SHP77 treated with DMSO at 0.1 percent for 48 hours (cell line): ENCODE measurements at places on chromosomes 4 and X.

DNA sequence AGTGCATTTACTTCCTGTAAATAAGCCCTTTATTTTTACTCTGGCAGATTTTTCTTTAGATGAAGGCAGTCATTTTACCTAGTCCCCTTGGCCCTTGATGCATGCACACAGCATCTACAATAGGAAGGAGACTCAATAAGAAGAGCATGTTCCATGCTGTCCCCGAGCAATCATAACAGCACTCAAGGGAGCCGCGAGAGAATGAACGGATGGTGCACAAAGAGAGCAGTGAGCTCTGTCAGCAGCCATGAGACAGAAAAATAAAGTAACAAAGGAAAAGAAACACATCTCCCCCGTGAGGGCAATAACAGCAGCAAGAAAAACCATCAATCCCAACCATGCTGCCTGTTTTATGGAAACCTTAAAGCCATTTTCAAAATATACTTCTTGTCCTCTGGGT is 11.9 kb downstream of the SMIM31 start:
- no peak for DNase-seq

GRCh38 chr4:167475951-167476350 is 241.7 kb upstream of the SPOCK3 start:
- no peak for DNase-seq

DNA sequence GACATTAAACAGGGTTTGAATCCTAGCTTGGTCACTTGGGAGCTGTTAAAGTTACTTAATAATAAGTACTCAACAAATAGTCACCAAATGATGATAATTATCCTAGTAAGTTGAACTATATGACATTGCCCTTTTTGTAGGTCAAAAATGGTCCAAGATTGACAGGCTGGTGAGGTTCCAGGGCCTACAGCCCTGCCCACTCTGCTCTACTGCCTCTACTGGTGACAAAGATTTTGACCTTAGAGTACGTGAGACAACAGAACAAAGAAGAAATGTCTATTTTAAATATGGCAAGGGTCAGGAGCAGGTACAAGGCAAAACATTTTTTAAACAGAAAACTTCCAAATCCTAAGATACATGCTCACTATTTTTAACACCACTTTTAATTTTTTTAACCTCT is 572 bp upstream of the SMPX start:
- DNase-seq, result no peak

DNA sequence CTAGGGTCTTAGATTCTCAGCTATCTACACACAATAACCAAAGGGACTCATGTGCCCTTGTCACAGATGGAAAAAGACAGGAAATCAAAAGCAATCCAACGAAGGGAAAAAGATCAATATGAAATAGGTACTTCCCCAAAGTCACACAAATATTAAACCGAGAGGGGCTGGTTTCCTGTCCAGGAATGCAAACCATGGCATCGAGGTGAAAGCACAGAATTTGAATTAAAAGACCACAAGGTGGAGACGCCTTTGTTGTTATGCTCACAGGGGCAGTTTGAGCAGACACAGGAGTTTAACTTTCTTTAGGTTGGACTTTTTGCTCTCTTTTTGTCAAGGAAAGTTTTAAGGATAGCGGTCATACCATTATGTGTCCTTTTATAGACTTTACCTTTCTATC is 14.3 kb downstream of the H2BW1 start:
- no peak for DNase-seq

DNA sequence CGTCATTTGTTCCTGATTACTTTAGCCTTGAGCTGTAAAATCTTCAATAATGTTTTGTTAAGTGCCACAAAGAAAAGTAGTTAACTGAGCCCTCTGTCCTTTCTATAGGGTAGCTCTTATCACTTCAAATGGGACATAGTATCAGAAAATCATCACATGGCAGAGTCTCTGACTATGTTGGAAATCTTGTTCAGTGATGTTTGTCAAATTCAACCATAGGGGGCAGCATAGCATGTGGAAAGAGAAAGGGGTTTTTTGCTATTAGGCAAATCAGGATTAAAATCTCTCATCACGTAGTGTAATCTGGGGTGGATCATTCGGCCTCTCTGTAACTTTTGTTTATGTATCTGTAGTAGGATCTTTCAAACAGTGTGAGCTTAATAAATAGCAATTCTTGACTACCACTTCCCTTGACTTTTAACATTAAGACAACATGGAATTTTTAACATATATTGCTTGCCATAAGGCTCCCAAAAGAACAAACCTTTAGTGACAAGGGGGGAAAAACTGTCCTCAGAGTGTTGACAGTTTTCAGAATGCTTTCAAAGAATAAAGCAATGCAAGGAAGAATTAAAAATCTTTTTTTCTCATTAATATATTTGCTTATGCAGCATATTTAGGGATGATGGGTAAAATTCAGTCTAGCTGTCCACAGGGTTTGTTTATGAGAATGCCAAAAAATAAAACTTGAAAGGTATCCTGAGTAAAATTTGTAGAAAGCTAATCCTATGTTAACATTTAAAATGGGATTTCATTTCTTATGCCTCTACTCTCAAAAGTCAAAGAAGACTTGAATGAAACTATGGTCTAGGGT is 127.2 kb downstream of the FBXW7 start:
- DNase-seq, result no peak

- no peak for DNase-seq
These were observed 16.0 kb downstream of the CCNQ start for GRCh38 chrX:153582896-153583295.

DNA sequence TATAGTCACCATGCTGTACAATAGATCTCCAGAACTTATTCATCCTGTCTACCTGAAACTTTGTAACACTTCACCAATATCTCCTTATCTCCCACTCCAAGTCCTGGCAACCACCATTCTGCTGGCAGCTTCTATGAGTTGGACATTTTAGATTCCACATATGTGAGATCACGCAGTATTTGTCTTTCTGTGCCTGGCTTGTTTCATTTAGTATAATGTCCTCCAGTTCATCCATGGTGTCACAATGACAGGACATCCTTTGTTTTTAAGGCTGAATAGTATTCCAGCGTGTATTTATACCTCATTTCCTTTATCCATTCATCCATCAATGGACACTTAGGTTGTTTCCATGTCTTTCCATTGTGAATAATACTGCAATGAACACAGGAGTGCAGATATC is 198.7 kb downstream of the QDPR start:
- no peak for DNase-seq

DNA sequence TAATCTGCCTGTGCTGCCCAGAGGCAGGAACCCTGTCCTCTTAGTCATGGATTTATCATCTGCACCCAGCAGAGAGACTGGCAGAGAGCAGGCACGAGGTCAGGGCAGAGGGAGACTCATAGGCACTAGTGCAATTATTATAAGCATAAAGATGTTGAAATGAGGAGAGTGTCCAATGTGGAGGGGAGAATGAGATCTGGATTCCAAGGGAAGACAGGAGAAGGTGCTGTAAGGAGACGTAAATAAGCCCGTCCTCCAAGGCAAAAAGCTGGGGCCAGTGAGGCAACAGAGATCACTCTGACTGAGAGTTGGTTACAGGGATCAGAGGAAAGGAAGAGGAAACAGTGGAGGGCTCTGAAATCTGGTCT is 406.2 kb downstream of the MAPK10 start:
- no peak for DNase-seq

- no peak for DNase-seq
These were observed 96.1 kb downstream of the FRYL start for GRCh38 chr4:48683784-48684666.

- DNase-seq, result no peak
These were observed 338.1 kb upstream of the F9 start for GRCh38 chrX:139192386-139192961.

DNA sequence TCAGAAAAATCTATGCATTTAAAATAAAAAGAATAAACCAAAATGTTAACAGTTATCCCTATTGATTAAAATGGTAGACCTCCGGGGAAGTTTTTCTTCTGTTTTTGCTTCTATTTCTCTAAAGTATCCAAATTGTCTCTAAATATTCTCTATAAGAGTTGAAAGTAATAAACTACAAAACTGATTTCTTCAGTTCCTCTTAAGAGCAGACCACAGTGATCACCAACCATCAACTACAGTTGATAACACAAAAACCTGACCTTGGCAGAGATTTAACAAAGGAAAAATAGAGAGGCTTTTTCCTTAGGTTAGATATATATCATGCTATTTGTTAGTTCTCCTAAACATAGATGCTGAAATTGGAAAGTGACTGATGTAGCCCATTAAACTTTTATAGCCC is 27.3 kb downstream of the DDX60 start:
- DNase-seq, result no peak

GRCh38 chrX:106948641-106949040 is 28.4 kb downstream of the CLDN2 start:
- no peak for DNase-seq

GRCh38 chr4:170875868-170876267 is 786.1 kb upstream of the AADAT start:
- no peak for DNase-seq

- DNase-seq, result no peak
These were observed 11.4 kb downstream of the INTS6L start for GRCh38 chrX:135531813-135532212.

GRCh38 chrX:107599450-107599861 is 28.9 kb upstream of the PRPS1 start:
- DNase-seq, result no peak

DNA sequence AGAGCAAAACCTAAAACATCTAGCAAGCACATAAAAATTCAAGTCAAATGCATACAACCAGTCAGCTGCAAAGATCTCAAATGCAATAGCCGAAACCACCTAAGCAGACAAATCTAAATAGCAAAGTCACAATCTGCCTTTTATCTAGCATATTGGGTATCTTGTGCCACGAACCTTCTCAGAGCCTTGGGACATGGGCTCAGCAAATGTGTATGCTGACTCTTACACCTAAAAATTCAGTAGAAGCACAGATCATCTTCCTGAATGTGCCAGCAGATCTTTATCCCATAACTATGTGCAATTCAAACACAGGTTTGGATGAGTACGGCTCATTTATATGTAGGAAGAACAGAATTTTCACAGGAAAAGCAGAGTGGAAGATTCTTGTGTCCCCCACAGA is 492.1 kb downstream of the INPP4B start:
- no peak for DNase-seq

DNA sequence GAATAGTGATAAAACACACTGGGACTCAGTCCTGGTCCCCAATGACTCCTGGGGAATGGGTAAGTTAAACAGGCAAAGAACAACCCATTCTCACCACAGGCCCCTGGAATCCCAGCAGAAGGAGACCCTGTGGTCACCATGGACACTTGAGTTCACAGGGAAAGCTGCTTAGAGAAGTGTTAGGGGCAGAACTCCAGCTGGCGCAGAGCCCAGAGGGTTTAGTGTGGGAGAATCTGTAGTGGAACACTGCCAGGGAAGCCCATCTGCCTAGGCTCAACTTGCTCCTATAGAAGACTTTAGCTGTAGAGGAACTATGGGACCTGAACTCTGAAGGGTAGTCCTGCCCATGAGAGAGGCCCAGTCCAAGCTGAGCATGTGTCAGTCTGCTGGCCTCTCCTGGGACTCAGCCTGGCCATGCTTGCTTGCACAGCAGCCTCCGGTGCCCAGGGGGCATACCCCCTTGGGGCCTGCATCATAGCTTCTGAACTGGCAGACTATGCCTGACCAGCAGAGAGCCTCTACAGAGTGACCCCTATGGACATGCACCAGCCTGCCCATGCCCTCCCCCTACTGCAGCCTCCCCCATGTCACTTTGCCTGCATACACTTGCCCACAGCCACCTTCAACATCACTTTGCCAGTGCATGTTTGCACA is 343.5 kb downstream of the IDS start:
- DNase-seq, result no peak

DNA sequence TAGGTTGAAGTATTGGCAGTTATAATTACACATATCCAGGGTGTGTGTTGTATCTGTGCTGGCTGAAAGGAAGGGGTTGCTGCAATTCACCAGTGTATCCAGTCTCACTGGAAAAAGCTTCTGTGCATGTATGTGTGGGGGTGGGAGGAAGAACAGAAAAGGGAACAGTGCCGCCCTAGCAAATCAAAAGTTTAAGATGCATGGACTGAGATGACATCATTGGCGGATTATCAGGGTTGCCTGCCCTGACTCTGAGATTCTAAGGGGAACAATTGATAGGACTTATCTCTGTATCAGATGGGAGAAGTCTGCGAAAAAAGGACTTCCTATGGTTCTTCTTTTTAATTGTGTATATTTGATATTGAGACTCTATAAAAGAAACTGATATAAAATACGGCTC is 3.5 kb downstream of the SLC25A43 start:
- DNase-seq, result no peak

DNA sequence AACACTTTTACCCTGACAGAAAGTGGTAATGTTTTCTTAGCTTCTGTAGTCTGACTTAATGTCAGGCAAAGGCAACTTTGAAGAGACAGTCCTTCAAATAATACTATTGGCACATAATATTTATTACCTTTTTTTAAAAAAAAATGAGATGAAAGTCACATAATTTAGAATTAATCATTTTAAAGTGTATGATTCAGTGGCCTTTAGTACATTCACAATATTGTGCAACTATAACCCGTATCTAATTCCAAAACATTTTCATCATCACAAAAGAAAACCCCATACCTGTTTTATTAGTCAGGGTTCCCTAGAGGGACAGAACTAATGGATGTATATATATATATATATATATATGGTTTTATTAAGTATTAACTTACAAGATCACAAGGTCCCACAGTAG is 94.8 kb upstream of the TEX13A start:
- DNase-seq, result no peak

DNA sequence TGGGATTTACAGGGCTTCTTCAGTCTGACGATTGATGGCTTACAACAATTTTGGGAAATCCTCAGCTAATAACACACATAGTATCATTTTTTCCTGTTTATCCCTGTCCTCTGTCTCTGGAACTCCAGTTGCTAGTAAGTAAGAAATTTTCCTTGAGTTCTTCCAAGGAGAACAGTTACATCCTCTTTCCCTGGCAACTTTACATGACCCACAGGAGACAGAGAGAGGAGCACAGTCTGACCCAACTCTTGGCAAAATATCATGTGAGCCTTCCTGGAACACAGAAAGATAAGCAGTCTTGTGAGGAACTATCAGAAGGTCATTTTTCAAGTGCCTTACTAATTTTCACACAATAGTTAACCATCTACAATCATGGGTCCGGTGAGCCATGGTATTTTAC is 578.7 kb upstream of the PABPC4L start:
- DNase-seq, result no peak

DNA sequence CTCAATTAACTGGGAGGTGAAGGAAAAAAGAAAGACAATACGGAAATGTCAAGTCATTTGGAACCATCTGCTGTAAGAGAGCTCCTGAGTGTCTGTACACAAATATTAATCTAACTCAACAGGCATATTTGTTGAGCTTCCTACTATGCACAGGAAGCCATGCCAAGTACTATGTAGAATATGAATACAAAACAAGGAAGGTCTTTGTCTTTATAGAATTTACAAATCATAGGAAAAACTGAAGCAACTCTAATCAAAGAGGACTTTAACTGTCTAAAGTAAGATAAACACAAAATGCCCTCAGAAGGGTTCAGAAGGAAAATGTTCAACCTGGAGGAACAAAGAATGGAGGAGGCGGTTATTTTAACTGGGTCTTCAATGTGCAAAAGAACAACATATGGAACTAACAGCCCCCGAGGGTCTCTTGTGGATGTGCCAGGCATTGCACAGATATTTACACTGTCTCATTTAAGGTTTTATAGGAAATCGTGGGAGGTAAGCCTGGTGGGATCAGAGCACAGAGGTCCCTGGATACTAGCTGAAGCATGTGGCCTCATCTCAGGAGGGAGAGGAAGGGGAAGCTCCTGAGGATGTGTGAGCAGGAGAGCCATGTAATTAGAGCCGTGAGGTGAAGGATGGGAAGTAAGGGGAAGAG is 5.8 kb downstream of the FAM114A1 start:
- DNase-seq, result no peak

GRCh38 chr4:25884031-25884782 is 21.4 kb upstream of the SEL1L3 start:
- no peak for DNase-seq

- no peak for DNase-seq
These were observed 279.0 kb downstream of the HS3ST1 start for GRCh38 chr4:11149612-11150259.
